MCF 10A (cell line): ENCODE measurements at places on chromosomes 6 and 20.

- DNase-seq: no peak
These were observed 501.8 kb upstream of the SULF2 start for GRCh38 chr20:48287021-48287494.

DNA sequence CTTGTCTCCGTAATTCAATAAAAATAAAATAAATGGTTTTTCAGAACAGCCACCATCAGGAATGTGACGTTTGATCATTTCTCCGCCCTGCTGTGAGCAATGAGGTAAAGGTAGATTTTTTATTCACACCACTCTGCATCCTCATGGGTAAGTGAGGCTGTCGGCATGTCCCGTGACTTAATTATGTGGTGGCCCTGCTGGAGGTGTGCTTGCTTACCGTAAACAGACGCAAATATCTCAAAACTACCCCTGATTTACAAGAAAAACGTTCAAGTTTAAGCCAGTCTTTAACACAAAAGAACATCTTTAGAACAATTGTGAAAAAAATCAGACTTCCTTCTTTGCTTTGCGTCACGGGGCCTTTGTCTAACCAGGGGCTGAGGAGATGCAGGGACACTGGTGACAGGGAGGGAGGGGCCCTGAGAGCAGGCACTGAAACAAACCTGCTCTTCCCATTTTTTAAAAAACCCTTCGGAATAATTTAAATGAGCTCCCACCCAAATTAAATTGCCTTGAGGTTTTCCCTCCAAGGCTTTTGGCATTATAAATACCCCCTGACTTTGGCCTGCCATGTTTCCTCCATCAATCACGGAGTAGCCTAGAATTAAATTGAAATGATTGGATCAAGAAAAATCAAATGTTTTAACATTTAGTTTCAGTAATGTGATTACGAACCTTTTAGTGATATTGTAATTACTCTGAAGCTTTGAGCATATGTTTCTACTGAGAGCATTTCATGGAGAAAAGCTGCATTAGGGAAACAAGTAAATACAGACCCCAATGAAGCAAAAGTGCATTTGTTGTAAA, 13.4 kb downstream of the PRKN start:
- DNase-seq: no peak

GRCh38 chr6:154650351-154650750, 82.9 kb upstream of the SCAF8 start:
- no peak for DNase-seq

GRCh38 chr6:14614631-14615030, 497.1 kb downstream of the CD83 start:
- DNase-seq: no peak

DNA sequence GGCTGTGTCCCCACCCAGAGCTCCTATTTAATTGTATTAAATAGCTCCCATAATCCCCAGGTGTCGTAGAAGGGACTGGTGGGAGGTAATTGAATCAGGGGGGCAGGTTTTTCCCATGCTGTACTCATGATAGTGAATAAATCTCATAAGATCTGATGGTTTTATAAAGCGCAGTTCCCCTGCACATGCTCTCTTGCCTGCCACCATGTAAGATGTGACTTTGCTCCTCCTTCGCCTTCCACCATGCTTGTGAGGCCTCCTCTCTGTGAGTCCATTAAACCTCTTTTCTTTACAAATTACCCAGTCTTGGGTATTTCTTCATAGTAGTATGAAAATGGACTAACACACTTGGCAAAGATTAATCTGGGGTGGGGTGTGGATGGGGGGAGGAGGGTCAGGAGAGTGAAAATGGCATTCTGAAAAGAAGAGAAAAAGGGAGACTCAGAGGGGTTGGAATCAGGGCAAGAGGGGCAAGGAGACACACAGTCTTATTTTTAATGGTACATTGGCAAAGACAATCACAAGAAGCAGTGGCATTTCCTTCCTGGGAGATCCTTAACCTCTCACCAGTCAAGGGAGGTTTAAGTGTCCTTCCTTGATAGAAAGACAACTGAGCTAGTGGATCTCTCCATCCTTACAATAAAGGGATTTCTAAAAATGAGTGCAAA, 37.5 kb upstream of the NOX3 start:
- no peak for DNase-seq

- DNase-seq: no peak
These were observed 474.4 kb upstream of the HSF2 start for GRCh38 chr6:121925024-121925423.

- DNase-seq: no peak
These were observed at the start of gene GPR31 for GRCh38 chr6:167157863-167158262. TSS of gene GPR31 (minus strand) at chr6:167157980. CDS start at chr6:167157831, 149 bp downstream.

DNA sequence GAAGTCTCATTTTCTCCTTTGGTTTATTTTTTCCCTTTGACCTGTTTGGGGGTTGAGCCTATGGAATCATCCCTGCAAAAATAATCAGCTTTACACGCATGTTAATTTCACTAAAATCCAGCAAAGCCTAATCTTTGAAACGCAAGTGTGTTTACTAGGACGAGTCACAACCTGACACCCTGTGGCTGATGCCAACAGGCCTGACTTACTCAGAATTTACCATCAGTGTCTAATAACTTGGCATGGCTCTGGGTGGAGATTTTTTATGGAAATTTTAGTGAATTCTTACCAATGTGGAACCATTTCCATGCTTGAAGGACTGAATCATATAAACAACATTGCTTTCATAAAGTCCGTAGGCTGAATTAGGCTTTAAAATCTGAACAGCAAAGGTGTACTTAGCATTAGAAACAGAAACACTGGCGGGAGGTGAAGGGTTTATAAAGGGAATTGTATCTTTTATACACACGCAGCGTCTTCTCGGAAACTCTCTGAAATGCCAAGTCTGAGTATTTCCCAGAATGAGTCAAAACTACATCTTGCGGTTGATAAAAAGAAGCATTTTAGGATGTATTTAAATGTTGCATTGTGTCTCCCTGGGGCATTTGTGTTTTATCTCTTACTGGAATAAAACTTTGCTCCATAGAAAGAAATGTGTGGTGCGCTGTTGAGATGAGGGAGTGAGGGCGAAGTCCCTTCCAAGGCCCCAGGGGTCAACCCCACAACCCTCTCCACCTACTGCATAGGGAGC, 81.2 kb downstream of the DACT2 start:
- peak; percentile 25 for DNase-seq

GRCh38 chr6:136226027-136226673, 24.0 kb downstream of the MTFR2 start:
- peak; percentile 75 for DNase-seq

- peak; percentile 63 for DNase-seq
These were observed 75.7 kb downstream of the BMP7 start for GRCh38 chr20:57190536-57191264.

DNA sequence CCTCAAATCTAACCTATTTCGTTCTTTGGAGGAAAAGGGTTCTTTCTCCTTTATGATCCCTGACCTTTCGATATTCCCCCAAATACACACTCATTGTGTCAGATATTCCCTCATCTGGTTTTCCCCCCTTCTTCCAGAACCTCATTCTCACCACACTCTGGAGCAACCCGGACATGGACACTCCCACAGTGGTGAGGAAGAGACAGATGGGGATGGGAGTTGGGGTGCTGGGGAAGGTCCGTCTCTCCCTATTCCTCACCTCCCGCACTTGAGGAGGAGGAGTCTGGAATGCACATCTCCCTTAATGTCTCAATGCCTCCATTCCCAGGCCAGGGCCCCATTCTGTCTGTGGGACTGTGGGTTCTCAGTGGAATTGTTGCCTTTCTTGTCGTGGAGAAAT, 1.3 kb downstream of the SLC39A7 start:
- no peak for DNase-seq

GRCh38 chr20:8678098-8678776, 390.6 kb upstream of the PLCB4 start:
- DNase-seq: no peak

DNA sequence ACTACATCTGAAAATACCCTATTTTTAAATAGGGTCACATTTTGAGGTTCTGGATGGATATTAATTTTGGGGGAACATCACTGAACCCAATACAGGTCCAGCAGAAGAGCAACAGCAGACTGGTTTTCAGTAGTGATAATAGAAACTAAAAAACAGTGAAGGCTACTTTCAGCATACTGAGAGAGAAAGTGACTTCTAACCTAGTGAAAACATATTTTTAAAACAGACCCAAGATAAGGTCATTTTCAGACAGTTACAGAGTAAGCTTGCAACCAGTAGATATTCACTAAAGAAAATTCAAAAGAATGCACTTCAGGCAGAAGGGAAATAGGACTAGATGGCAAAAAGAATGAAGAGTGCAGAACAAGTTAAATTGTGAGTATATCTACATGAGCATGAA, 42.0 kb upstream of the TMEM244 start:
- no peak for DNase-seq

DNA sequence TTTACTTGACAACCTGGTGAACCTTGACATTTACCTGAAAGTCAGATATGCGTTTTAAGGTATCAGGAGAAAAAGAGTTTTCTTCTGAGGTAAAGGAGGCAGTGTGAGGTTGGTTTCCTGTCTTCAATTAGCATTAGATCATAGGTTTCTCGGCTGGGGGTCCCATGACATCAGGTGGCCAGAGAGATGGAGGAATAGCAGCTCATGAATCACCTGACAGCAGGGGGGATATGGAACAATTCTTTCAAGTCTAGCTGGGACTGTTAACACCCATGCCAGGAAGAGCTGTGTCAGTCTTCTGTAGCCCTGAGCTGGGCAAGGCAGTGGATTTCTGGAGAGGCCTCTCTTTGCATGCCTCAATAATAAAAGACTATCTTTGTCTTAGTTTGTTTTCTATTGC, 108.0 kb upstream of the TMEM170B start:
- DNase-seq: no peak

GRCh38 chr6:15344831-15345230, 99.0 kb downstream of the JARID2 start:
- DNase-seq: no peak

DNA sequence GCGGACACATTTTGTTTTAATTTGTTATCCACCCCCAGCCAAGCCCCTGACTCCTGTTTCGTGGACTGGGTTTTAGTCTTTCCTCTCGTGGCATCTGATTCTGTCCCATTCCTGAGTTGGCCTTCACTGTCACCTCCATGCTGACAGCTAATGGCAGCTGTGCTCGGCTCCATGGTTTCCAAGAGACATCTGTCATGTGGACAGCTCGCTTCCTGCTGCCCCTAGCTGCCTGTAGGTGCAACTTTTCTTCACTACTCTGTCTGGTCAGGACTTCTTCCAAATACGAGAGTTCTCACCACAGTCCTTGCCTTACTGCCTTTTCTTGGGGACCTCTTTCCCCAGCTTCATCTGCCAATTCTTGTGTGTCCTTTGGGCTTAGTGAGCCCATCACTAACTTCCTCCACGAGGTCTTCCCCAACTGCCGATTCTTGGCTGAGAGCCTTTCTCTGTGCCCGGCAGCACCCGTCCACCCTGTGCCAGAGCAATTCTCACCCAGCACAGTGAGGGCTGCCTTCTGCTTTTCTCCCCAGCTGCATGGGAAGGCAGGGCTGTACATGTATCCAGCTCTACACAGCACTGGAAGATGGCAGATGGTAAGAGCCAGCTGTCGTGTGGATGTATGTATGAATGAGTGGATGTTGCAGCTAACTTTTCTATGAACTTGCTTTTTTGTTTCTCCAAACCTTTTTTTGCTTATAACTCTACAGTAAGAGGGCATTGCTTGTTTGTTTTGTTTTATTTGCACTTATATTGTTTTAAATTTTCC, 140.4 kb downstream of the F13A1 start:
- no peak for DNase-seq

GRCh38 chr6:138271451-138271850, 53.2 kb upstream of the PBOV1 start:
- DNase-seq: no peak

DNA sequence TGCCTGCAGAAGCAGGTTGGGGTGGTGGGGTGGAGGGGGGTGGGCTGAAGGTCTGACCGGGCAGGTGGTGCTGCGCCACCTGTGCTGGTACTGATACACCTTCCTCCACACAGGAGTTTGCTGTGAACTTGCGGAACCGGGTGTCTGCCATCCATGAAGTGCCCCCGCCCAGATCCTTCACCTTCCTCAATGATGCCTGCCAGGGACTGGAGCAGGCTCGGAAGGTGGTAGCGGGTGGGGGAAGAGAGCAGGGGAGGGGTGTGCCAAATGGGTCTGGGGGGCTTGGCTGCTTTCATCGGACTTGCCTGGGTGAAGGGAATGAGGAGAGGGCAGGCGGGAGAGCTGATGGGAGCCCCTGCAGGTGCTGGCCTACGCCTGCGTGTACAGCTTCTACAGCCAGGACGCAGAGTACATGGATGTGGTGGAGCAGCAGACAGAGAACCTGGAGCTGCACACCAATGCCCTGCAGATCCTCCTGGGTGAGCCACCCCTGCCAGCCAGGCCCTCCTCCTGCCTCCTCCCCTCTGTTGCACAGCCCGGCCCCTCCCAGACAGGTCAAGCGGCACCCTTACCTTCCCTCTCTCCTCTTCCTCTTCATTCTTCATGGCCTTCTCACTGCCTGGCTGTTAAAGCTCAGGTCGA, 6.7 kb downstream of the DNPH1 start:
- DNase-seq: no peak

- DNase-seq: no peak
These were observed 43.1 kb downstream of the ERMARD start for GRCh38 chr6:169794317-169795055.

GRCh38 chr6:168537540-168537884, 96.5 kb downstream of the SMOC2 start:
- DNase-seq: no peak

GRCh38 chr20:50062006-50062838, 50.7 kb downstream of the UBE2V1 start:
- DNase-seq: no peak

DNA sequence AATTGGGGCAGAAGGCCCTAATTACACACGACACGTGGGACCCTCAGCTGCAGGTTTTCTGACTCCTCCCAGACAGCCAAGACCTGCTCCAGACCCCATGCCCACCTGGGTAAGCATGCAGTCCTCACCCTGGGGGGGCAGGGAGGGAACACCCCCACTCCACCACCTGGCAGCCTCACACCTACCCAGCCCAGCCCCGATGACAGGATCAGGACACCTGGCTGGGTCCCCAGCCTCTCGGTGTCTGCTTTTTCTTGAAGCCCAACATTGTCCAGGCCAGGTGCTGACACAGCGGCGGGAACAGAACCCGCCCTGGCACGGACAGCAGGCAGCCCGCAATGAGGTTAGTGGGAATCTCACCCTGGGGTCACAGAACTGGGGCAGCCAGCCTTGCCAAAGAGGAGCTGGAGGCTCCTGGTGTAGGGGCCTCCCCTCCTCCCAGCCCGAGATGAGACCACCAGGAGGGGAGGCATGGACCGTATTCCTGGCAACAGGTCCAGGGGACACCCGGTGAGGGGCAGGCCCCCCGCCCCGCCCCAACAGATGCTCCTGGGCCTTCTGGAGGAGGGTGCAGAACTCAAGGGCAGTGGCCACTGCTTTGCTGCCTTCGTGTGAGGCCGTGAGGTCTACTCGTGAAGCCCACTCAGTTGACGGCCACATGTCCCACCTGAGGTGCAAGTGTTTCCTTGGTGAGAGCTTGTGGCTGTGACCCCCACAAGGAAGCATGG, 103.8 kb downstream of the DLL1 start:
- no peak for DNase-seq
